Sigmoid colon (tissue), 7 donors: ENCODE measurements at places on chromosomes 7 and 10. TPM values are rescaled to one million over a fixed set of nuclear protein-coding genes. Genes with fewer than 3 reads are reported as not detected.

Gene OPN4
- polyA plus RNA-seq: not detected

Gene MYOF
- 18.5 TPM for polyA plus RNA-seq

- no peaks in the 10 kb centered on the region for H3K4me1 ChIP-seq
- DNase-seq: no peak
- no peak overlapping the region for H3K27ac ChIP-seq
- H3K27me3 ChIP-seq: peaks cover 11% of the 10 kb centered on the region
- H3K4me3 ChIP-seq: no peak overlapping the region
These were observed 234.7 kb upstream of the TCERG1L start for GRCh38 chr10:131546086-131546810.

GRCh38 chr7:143049362-143049761 is 2.8 kb upstream of the OR6V1 start:
- H3K4me3 ChIP-seq: no peak overlapping the region
- DNase-seq: no peak
- H3K36me3 ChIP-seq: no peaks in the 10 kb centered on the region
- H3K27me3 ChIP-seq: no peaks in the 10 kb centered on the region

- H3K4me3 ChIP-seq: no peak overlapping the region
- no peak overlapping the region for H3K27ac ChIP-seq
- no peaks in the 10 kb centered on the region for H3K36me3 ChIP-seq
- DNase-seq: no peak
- H3K27me3 ChIP-seq: no peaks in the 10 kb centered on the region
- H3K4me1 ChIP-seq: peaks cover 12% of the 10 kb centered on the region
These were observed 97.0 kb upstream of the FAM20C start for GRCh38 chr7:95180-95862.

- DNase-seq: no peak
- H3K27me3 ChIP-seq: no peaks in the 10 kb centered on the region
- peaks cover 3% of the 10 kb centered on the region for H3K4me1 ChIP-seq
- H3K4me3 ChIP-seq: no peak overlapping the region
- H3K27ac ChIP-seq: no peak overlapping the region
- H3K36me3 ChIP-seq: peaks cover 13% of the 10 kb centered on the region
These were observed 18.1 kb upstream of the TFAM start for GRCh38 chr10:58367069-58367468.

- H3K27me3 ChIP-seq: no peaks in the 10 kb centered on the region
- no peaks in the 10 kb centered on the region for H3K4me1 ChIP-seq
- no peak overlapping the region for H3K27ac ChIP-seq
- H3K36me3 ChIP-seq: no peaks in the 10 kb centered on the region
- DNase-seq: no peak
- H3K4me3 ChIP-seq: no peak overlapping the region
These were observed 342 bp downstream of the OR2A25 start for GRCh38 chr7:144069953-144070352.

GRCh38 chr7:3267966-3268690 is 32.9 kb upstream of the SDK1 start:
- H3K27me3 ChIP-seq: no peaks in the 10 kb centered on the region
- no peak for DNase-seq
- H3K36me3 ChIP-seq: no peaks in the 10 kb centered on the region

- no peaks in the 10 kb centered on the region for H3K36me3 ChIP-seq
- H3K4me3 ChIP-seq: no peak overlapping the region
These were observed 36.9 kb upstream of the SH2D4B start for GRCh38 chr10:80500572-80501380.

- H3K27me3 ChIP-seq: no peaks in the 10 kb centered on the region
- H3K4me3 ChIP-seq: peak within 1 kb of the TSS; percentile 88
- peak; percentile 91 for DNase-seq
- peak within 1 kb of the TSS; percentile 97 for H3K27ac ChIP-seq
- peaks cover 21% of the 10 kb centered on the region for H3K4me1 ChIP-seq
- no peaks in the 10 kb centered on the region for H3K36me3 ChIP-seq
These were observed at the start of gene PTPN12 for GRCh38 chr7:77537136-77537777. PTPN12 (plus strand) TSS chr7:77537295; CDS start chr7:77537547, 252 bp downstream.

GRCh38 chr7:135600226-135600625 is 42.5 kb downstream of the NUP205 start:
- no peak overlapping the region for H3K27ac ChIP-seq
- no peak for DNase-seq
- H3K4me1 ChIP-seq: no peaks in the 10 kb centered on the region
- H3K4me3 ChIP-seq: no peak overlapping the region
